ENCODE measurements at places on chromosomes 6 and 20.

DNA sequence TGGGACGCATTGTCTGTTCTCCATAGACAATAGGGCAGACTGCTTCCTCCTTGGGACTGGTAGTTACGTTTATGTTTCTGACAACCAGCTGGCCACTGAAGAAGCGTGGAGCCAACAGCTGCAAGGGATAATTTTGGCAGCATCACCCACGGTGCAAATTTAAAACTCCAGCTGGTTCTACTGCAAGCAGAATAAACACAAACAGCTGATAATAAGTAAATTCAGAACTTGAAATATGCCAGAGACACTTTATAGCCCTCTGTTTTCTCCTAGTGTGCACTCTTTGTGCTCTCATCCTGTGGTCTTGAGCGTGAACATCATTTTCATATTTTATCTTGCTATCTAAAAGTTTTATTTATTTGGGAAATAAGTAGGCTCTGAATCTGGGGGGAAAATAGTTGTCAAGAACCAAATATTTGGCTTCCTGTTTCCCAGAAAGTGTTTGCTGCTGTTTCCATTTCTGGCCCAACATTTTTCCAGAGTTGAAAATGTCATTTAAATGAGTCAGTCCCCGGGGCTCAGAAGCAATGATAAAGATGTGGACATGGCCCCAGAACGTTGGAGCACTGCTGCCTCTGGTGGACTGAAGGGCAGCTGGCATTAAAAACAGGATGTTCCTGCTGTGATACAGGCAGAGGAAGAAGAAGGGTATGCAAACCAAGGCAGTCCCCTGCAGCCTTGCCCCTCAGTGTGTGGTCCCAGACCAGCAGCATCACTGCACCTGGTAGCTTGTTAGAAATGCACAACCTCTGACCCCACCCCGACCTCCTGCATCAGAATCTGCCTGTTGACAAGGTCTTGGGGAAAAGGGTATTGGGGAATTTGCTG lies 12.5 kb upstream of the THBD start:
- DNase-seq = peak; percentile 89

DNA sequence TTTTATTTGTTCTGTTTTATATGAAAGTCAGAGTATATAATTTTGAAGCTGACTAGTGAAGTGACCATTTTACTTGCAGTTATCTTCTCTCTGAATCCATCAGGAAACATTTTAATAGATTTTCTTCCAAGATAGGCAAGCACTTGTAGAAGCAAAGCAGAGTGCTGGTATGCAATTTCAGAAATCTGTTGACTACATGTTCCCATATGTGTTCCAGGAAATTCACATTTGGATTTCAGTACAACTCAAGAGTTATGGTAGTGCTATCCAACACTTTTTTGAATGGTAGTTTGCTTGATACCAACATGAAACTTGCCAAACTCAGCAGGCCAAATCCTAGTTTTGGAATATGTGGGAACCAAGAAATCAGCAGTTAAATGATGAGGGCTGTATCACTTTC lies 94.0 kb downstream of the CENPW start:
- no peak for DNase-seq

DNA sequence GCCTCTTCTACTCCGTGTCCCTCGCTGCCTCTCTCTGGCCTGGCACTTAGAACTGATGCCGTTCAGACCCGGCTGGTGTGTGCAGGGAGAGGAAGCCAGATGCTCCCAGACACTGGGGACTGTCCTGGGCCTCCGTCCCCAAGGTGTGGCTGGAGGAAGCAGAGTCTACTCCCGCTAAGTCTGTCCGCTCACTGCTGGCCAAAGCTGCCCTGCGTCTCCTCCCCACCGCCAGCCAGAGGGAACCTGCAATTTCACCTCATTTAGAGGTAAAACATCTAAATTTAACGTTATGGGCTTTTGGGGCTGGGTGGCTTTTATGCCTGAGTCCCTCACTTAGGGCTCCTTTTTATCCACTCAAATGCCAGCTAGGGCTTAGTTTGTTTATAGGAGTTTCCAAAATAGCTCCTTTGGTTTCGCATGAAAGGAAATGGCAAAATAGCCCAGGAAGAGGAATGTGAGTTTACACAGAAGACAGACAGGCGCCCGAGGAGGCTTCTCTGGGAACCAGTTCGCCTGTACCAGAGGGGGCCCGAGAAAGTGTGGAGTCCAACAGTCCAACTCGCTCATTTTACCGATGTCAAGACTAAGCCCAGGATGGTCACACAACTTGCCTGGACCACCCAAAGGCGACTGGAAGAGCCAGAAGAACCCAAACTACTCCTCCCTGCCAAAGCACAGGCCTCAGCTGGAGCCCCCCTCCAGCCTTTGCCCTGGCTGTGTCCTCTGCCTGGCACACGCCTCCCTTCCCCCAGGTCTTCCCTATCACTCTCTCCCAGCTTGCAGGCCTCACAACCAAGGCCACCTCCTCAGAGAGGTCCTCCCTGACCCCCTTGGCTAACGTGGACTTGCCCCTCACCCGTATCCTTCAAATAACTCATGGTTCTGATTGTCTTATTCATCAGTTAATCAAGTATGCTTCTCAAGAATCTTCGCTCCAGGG lies 54.5 kb downstream of the RIPOR3 start:
- no peak for DNase-seq

- no peak for DNase-seq
Observed at GRCh38 chr6:72040111-72040510, 153.8 kb downstream of the RIMS1 start.

DNA sequence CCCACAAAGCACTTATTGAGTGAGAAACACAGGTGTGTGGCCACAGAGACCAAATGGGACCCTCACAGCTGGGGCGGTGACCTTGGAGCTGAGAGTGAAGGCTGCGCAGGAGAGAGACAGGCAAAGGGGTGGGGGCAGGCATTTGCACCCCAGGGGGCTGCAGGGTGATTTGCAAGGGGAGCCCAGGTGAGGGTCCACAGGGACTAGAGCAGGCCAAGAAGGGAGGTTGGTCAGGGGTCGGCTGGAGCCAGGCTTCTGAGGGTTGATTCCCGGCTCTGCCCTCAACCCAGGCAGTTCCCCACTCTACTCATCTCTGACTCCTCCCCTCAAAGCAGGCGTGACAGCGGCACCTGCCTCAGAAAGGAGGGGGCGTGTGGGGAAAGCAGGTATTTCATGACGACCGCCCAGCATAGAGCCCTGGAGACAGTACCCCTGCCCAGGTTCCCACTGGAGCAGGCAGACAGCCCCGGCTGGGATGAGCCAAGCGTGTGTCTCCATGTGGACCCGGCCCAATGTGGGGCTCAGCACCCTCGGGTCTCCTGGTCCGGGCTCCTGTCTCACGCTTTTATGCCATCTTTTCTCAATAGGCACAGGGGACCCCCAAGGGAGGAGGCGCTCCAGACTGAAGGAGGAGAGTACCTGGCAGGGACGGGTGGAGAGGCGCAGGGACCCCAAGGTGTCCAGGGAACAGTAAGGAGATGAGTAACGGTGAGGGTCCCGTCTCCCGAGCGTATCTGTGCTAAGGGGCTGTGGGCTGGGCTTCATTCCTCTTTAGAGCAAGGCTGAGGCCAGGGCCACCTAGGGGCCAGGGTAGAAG lies 3.1 kb upstream of the MRGBP start:
- DNase-seq = no peak

DNA sequence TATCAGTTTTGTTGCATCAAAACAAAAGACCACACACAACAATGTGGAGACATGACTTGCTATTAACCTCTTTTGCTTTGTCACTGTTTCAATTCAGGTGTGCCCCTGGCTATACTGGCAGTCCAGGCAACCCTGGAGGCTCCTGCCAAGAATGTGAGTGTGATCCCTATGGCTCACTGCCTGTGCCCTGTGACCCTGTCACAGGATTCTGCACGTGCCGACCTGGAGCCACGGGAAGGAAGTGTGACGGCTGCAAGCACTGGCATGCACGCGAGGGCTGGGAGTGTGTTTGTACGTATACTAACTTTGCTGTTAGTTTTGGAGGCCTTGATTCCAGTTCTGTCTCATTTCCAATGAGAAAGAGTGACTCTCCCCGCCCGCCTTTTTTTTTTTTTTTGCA lies 356.9 kb downstream of the ARHGAP18 start:
- DNase-seq = no peak

- DNase-seq = no peak
Observed at GRCh38 chr20:58737198-58737597, 44.6 kb downstream of the NPEPL1 start.

GRCh38 chr6:51893366-51893765 lies 194.0 kb downstream of the PKHD1 start:
- no peak for DNase-seq

GRCh38 chr20:53282217-53282955 lies 310.2 kb downstream of the TSHZ2 start:
- no peak for DNase-seq

DNA sequence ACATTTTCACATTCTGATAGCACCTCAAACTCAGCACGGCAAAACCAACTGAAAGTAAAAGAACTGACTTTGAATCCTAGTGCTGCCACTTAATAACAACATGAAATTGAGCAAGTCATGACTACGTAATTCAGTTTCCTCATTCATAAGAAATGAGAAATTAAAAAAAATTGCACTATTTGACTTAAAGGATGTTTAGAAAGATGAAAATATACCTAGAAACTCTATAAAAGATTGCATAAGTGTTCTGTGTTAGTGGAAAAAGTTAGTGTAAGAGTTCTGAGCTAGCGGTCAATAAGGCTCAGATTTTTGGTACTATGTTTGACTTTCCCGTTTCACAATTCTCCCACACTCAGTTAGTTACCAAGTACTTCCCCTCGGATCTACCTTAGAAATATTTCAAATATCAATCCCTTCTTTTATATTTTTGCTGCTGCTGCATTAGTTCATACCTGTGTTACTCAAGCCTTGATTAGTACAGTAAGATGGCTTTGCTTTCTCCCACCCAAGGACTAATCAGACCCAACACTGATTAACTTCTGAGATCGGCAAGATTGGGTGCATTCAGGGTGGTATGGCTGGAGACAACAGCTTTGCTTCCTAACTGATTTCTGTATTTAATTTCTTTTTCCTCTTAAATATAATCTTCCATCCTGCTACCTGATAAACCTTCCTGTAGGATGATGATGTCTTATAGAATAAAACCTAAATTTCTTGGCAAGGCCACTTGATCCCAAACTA lies 25.9 kb downstream of the ECHDC1 start:
- DNase-seq = no peak

DNA sequence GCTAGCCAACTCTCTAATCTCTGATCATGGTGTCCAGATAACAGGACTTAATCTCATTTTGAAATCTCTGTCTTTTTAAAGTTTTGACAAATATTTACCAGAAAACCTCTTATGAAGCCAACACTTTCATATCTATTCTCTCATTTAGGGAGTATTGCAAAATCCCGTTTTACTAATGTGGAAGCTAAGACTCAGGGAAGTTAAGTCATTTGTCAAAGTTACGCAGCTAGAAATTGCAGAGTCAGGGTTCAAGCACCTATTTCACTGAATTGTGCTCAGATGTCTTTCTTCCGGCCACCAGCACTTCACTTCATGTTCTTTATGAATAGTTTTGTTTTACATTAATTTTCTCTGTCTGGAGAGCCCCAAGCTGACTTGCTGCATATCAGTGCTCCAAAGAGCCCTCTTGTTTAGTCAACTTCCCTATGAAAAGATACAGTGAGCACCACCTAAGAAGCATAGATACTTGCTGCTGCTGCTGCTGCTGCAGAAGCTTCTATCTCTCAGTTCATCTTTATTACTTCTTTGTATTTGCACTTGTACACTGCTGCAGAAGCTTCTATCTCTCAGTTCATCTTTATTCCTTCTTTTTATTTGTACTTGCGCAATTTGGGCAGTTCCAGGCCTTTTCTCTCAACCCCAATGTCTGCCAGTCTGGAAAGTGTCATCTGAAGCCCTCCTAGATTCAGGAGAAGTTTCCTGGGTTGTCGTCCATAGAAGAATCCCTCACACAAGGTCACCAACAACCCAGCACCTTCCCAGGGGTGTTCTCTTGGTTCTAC lies 329.7 kb downstream of the MAFB start:
- DNase-seq = no peak

DNA sequence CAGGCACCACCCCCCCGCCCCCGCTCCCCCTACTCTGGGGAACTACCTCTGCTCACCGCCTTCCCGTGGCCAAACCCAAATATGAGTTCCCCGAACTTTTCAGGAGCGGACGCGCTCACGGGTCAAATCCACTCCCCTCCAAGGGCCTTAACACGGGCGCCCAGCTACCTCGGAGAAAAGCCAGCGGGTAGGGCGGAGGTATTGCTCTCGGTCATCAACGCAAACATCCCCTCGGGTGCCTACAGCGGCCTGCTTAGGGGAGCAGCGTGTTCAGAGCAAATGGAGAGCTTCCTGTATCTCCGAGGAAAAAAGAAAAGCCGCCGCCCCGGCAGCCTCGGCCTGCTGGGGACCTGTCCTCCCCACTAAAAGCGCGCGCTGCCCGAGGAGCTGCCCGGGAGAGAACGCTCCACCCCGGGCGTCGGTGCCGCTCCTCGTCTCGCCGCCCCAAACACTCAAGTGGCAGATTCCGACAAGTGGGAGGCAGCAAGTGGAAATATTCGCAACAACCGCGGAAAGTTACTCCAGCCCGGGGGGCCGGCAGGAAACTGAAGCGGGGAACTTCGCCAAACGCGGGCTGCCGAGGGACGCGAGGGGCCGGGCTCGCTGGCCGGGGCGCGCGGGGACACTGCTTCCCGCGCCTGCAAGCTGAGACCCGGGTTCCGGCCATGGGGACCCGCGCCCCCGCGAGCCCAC lies 699 bp downstream of the PTPRT start:
- DNase-seq = no peak

DNA sequence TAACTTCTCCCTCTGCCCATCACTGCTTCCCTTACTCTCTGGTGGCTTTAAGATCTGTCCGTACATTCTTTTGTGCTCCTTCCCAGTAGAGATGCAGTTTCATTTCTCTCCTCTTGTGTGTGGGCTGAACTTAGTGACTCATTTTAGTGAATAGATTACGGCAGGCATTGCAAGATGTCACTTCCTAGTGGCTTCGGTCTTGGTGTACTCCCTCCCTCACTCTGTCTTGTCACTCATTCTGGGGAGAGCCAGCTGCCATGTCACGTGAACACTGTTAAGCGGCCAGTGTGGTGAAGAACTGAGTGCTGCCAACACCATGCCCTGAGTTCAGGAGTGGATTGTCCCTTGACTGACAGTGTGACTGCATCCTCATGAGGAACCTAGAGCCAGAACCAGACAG lies 115.9 kb downstream of the OTOR start:
- peak; percentile 1 for DNase-seq

- peak; percentile 3 for DNase-seq
Observed at GRCh38 chr6:81253821-81254220, 498.7 kb downstream of the TENT5A start.

DNA sequence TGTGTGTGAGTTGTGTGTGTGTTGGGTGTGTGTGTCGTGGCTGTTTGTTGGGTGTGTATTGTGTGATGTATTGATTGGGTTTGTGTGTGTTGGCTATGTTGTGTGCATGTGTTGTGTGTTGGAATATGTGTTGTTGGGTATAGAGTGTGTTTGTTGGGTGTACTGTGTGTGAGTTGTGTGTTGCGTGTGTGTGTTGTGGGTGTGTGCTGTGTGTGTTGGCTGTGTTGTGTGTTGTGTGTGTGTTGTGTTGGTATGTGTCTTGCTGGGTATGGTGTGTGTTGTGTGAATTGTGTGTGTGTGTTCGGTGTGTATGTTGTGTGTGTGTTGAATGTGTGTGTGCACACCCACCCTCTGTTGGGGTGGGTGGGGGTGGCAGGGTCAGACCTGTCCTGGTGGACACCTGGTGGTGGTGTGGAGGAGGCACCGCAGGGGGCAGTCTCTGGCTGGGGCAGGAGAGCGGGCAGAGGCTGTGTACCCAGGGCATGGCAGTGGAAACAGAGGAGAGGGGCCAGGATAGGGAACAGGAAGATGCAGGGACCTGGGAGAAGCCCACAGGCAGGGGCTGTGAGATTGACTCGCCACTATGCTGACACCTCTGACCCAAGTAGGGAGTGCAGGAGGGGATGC lies 25.5 kb upstream of the PXDC1 start:
- no peak for DNase-seq
